ENCODE measurements at places on chromosomes 2 and 18.

GRCh38 chr2:68385220-68385906 lies 20.3 kb downstream of the PLEK start:
- peak; percentile 49 for DNase-seq

- DNase-seq = no peak
Measured at GRCh38 chr2:105252271-105252670, 10.7 kb downstream of the GPR45 start.

- no peak for DNase-seq
Measured at GRCh38 chr2:218331745-218332144, 24.9 kb upstream of the CATIP start.

DNA sequence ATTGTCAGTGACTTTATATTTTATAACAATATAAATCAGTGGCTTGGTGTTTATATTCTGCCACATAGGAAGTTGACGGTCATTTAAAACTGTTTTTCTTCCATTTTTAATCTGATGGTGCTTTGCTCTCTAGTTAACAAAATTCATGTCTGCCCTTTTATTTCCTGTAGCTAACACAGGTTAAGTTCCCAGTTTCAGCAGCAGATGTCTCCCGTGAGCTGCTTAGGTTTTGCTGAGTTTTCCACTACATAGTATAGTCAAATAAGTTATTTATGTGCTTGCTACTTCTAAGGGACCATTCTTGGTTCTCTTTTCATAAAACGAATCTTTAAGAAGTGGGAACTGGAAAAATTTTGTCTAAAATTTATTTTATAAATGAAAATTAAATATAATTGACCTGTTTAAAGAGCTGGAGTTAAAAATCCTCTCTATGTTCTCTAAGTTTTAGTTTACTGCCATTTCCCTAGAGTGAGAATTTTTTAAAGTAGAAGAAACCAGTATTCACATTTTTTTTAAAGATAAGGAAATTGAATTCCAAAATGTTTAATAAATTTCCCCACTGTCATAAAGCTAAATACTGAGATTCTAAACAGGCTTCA lies 20.6 kb downstream of the HTR2B start:
- peak; percentile 52 for DNase-seq

DNA sequence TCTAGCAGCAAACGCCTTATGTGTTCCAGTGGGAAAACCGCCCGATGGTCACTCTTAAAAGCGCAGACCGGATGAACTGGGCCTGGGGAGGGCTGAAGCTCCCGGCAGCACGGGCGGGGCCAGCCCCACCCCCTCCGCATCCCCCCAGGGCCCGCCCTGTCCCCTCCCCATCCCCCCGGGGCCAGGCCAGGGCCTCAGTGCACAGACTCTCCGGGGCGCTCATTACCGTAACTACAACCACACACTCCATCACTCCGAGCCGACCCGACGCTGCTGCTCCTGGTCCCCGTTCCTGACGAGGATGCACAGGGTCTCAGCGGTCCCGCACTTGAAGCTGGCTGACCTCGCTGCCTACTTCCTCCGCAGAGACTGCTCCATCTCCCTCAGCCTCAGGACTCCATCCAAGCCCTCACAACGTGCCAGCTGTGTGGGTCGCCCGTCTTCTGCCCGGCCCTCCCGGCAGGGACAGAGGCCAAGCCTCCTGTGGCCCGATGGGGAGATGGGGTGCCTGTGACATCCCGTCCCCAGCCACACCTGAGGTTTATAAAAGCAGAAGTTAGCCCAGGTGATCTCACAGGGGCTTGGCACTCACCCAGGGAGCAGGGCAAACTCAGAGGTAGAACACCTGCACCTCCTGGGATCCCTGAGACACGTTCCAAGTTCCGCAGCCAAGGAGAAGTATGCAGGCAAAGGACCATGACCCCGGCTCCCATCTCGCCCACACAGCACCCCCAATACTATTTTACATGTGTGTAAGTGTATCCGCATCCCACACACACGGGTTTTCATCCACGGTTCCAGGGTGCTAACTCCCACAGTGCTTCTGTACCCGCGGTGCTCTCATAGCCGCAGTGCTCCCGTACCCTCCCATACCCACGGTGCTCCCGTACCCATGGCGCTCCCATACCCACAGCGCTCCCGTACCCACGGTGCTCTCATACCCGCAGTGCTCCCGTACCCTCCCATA lies 36.0 kb downstream of the SLC66A2 start:
- no peak for DNase-seq

Data from Kasumi-1 (cell line).